Nephron progenitor cell (in vitro differentiated cells): ENCODE measurements at places on chromosomes 5 and 9.

DNA sequence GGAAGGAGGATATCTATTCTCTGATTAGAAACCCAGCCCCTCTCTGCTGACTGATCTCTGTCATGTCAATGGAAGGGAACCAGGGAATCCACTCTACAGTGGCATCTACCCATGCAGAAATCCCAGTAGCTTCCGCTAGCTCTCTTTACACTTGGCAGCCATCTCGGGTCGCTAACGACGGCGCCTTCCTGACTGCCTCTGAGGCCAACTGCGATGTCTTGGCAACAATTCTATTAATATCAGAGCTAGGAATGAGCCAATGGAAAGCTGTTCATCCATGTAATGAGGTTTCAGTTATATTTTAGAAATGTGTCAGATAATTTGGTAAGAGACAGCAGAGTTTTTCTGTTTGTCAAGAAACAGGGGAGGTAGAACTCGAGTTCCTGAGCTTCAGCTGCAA is 67.6 kb upstream of the ATP10B start:
- H3K27ac ChIP-seq = no peak overlapping the region
- peaks cover 25% of the 10 kb centered on the region for H3K27me3 ChIP-seq
- H3K36me3 ChIP-seq = no peaks in the 10 kb centered on the region
- no peak overlapping the region for H3K4me3 ChIP-seq
- peaks cover 7% of the 10 kb centered on the region for H3K4me1 ChIP-seq

GRCh38 chr9:75891771-75892215 is 1.3 kb downstream of the PCSK5 start:
- H3K36me3 ChIP-seq = peaks cover under 1% of the 10 kb centered on the region
- H3K27ac ChIP-seq = peak overlapping the region; percentile 75
- H3K4me3 ChIP-seq = peak overlapping the region; percentile 92
- peak; percentile 41 for DNase-seq
- no peaks in the 10 kb centered on the region for H3K27me3 ChIP-seq
- H3K4me1 ChIP-seq = peaks cover 66% of the 10 kb centered on the region

DNA sequence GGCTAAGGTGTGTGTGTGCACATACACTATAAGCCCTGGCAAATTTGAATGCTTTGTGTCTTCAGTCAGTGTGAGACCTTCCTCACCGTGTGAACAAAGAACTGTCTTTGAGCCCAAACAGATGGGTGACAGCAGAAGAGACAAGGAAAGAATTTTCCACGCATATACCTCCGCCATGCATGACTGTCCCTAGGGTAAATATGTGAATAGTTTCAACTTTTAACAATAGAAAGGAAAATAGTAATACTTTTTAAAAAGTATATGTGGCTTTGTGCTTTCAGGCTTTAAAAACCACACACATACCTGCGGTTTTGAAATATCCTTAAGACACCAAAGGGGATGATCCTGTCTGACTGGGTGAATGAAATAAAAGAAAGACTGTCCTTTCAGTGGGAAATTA is 438.6 kb upstream of the MPDZ start:
- H3K4me3 ChIP-seq = no peak overlapping the region
- peaks cover 11% of the 10 kb centered on the region for H3K36me3 ChIP-seq
- peaks cover 2% of the 10 kb centered on the region for H3K27me3 ChIP-seq
- no peak overlapping the region for H3K27ac ChIP-seq
- H3K4me1 ChIP-seq = peaks cover 36% of the 10 kb centered on the region

DNA sequence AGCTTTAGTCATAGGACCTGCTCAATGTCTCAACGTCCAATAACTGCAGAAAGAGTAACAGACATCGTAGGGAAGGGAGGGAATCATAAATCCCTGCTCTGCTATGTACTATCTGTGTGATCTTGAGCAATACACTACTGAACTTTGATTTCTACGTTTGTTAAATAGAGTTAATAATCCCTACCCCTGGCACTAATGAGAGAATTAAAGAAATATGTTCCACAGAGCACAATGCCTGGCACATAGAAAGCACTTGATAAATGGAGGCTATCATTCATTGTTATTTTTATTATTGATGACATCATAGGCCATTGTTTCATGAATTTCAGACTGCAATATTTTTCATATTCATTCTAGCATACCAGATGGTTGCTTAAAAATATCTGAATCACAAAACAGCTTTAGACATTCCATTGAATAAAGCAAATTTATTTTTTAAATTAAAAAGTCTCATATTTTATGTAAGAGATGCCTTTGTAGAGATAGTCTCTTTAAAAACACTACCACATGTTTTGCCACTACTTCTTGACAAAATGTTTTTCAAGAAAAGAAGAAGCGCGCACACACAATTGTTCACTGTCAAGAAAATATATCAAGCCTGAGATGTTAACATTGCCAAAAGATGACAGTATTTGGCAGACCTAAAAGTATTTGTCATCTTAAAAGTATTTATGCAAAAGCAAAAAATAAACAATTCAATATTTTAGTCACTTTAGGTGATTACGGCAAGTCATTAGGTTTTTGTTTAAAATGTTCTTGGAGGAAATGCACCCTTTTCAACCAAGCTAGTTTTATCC is 108.5 kb downstream of the EBF1 start:
- H3K36me3 ChIP-seq = no peaks in the 10 kb centered on the region
- peaks cover 70% of the 10 kb centered on the region for H3K4me1 ChIP-seq
- peaks cover 2% of the 10 kb centered on the region for H3K27me3 ChIP-seq

GRCh38 chr9:137309368-137310188 is 7.5 kb upstream of the NRARP start:
- H3K36me3 ChIP-seq = no peaks in the 10 kb centered on the region
- H3K4me1 ChIP-seq = peaks cover 48% of the 10 kb centered on the region
- no peak overlapping the region for H3K27ac ChIP-seq
- DNase-seq = no peak
- H3K4me3 ChIP-seq = no peak overlapping the region
- H3K27me3 ChIP-seq = no peaks in the 10 kb centered on the region

- no peak overlapping the region for H3K27ac ChIP-seq
- H3K36me3 ChIP-seq = no peaks in the 10 kb centered on the region
- no peak for DNase-seq
- no peak overlapping the region for H3K4me3 ChIP-seq
- peaks cover 23% of the 10 kb centered on the region for H3K4me1 ChIP-seq
These were observed 34.2 kb upstream of the MYOT start for GRCh38 chr5:137833463-137833862.

GRCh38 chr5:21834863-21835262 is 1018.3 kb downstream of the CDH12 start:
- no peak for DNase-seq
- H3K27ac ChIP-seq = no peak overlapping the region
- no peaks in the 10 kb centered on the region for H3K4me1 ChIP-seq
- H3K4me3 ChIP-seq = no peak overlapping the region
- no peaks in the 10 kb centered on the region for H3K27me3 ChIP-seq

DNA sequence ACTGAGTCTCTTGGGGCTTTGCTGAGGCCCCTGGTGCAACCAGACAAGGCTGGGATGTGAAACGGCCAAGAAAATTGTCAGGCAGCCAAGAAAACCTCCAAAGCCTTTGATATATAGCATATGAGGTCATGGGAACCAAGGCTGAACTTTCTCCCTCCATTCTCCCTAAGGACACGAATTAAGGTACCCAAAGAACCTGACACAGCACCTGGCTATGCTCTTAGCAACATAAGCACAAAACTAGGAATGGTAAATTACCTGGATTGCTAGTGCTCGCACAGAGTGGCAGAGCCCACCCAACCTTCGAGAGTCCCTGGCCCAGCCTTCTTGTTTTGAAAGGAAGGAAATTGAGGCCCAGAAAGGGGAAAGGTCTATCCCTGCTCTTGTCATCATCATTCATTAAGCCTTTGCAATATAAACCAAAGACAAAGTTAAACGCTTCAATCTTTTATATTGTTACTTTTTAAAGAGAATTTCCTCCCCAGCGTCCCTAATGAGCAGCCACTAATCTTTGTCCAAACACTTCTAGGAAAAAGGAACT is 220.0 kb upstream of the NR4A3 start:
- peak overlapping the region; percentile 72 for H3K27ac ChIP-seq
- peak; percentile 2 for DNase-seq
- H3K36me3 ChIP-seq = no peaks in the 10 kb centered on the region

GRCh38 chr5:139358064-139358463 is 16.4 kb downstream of the PAIP2 start:
- H3K4me1 ChIP-seq = no peaks in the 10 kb centered on the region
- peaks cover 4% of the 10 kb centered on the region for H3K27me3 ChIP-seq
- no peak overlapping the region for H3K4me3 ChIP-seq
- no peak overlapping the region for H3K27ac ChIP-seq
- DNase-seq = no peak

DNA sequence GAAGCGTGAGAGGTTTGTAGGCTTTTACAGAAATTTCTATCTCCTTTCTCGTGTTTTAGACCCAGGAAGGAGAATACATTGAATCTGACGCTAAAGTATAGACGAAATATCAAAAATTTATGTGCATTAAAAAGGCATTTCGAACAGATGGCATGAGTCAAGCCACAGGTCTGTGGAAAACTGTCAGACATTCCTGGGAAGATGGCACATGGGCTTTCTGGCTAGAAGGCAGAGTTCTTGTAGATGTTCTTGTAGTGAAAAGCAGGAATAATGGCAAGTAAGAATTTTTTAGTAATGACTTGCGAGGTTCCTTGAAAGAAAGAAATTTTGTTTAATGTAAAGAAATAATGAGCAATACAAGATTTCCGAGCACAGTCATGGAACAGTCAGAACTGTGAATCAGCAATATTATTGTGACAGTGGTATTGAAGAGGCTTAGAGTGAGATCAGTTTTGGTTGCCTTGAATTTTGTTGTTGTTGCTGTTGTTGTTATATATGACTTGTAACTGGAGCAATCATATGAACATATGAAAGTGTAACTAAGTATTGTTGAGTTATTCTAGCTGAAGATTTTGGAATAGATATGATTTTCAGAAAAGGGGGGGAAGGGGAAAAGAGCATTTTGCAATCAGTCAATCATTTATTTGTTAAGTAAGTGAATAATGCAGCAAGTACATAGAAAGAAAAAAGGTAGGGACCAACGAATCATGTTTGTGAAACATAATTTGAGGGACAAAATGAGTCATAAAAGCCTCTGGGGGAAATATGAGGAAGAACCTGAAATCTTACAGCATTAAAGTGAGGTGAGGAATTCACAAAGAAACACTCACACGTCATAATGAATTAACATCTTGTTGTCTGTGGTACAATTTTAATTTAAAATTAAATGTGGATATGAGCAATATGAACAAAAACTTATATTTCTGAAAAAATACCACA is 339.0 kb upstream of the CTNND2 start:
- H3K36me3 ChIP-seq = no peaks in the 10 kb centered on the region
- DNase-seq = no peak
- no peak overlapping the region for H3K27ac ChIP-seq
- no peaks in the 10 kb centered on the region for H3K4me1 ChIP-seq
